ENCODE measurements at places on chromosomes 5 and 9.

- DNase-seq, result no peak
These were observed 192.8 kb upstream of the IZUMO3 start for GRCh38 chr9:24738421-24738961.

DNA sequence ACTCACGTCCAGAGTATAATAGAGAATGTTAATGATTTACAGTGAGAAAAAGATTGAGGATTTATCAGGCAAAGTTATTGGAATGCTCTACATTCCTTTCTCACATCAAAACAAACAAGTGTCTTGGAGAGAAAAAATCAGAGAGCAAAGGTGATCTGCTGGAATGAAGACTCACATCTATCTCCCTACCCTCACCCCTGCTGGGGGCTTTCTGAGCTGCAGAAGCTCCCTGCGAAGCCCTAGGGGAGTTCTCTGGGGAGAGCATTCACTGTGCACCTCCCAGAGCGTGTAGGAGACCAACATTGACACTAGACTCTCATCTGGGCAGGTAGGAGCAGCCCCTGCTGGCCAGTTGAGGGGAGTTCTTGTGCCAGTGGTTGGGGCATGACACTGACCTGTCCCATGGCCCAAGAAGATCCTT is 76.6 kb upstream of the ADAMTS16 start:
- DNase-seq, result no peak

- no peak for DNase-seq
These were observed 829.0 kb downstream of the DNAH5 start for GRCh38 chr5:13115476-13115875.

GRCh38 chr9:14251154-14252071 is 62.5 kb downstream of the NFIB start:
- DNase-seq, result no peak

DNA sequence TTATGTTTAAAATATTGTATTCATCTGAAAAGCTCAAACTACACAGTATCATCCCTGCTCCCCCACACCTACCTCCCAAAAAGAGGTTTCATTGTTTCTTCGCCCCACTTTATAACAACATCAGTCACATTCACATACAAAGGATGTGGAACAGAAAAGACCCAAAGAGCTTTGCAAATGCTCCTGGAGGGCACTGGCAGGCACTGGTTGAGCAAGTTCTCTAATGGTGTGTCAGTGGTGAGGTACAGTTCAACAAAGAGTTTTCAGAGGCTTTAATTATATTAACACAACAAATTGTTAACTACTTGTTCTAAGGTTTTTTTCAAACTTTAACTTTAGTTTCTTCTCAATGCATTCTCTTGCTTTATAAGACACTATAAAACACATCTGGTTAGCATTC is 54.1 kb upstream of the ECM2 start:
- DNase-seq, result no peak

DNA sequence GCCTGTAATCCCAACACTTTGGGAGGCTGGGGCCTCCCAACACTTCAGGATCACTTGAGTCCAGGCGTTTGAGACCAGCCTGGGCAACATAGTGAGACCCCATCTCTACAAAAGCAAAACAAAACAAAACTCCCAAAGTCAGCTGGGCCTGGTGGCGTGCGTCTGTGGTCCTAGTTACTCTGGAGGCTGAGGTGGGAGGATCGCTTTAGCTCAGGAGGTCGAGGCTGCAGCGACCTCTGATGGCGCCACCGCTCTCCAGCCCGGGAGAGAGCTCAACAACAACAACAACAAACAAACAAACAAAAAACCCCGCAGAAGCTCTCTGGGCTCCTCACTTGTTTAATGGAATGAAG is 528 bp downstream of the ACOT12 start:
- DNase-seq, result no peak

GRCh38 chr9:121735793-121736770 is 84.6 kb downstream of the DAB2IP start:
- DNase-seq, result no peak

- peak; percentile 5 for DNase-seq
These were observed 176.6 kb upstream of the SH3GL2 start for GRCh38 chr9:17402309-17402708.

GRCh38 chr9:30410273-30410672 is 1974.2 kb upstream of the ACO1 start:
- DNase-seq, result no peak

DNA sequence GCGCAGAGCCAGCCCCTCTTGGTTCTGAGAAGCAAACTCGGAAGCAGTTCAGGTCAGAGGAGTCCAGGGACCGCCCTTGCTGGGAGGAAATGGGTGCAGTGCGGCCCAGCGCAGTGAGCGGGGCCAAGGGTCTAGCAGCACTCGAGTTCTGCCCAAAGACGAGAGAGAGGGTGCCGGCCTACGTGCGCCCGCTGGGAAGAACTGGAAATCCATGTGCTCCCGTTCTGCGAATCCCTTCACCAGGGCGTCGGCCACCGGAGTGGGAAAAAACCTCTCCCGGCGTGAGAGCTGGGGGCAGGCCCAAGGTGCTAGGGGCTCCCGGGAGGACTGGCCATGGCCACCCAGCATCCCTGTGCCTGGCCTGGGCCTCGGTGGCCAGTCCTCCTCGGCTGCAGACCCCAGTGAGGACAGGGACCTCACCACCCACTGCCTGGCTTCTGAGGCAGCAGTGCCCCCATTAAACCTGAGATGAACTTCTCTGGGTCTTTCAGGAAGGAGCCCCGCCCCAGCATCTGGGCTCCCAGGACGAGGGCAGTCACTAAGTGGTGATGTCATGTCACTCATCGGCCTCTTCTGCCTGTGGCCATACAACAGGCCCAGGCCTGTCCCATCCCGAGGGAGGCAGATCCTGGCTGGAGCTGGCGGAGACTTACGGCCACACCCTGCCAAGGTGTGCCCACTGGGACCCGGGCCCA is 10.6 kb downstream of the TMEM250 start:
- DNase-seq, result no peak

DNA sequence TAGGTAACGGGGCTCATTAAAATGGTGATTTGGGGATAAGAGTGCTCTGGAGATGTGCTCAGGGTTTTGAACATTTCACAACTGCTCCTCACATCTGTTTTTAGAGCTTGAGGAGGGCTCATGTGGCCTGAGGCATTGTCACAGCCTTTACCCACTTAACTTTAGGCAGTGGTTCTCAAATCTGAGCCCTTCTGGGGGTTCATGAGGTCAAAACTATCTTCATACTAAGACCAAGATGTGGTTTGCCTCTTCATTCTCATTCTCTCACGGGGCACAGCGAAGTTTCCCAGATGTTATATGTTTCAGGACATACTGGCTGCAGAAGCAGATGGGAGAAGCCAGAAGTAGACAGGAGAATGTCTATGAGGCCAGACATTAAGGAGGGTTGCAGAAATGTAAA is 38.4 kb downstream of the STXBP1 start:
- no peak for DNase-seq

DNA sequence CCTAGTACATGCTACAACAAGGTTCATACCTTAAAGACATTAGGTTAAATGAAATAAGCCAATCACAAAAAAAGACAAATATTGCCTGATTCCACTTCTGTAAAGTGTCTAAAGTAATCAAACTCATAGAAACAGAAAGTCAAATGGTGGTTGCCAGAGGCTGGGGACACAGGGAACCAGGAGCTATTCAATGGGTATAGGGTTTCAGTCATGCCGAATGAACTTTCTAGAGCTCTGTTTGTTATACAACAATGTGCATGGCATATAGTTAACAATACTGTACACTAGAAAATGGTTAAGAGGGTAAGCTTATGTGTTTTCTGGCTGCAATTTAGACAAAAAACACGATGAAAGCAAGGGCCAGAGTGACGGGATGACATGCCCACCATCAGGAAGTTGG is 70.8 kb upstream of the EGFLAM start:
- no peak for DNase-seq

GRCh38 chr5:36526537-36526936 is 79.9 kb upstream of the SLC1A3 start:
- DNase-seq, result no peak

All from HEK293T (cell line).